ENCODE measurements at places on chromosomes 12 and 14. TPM values are rescaled to one million over a fixed set of nuclear protein-coding genes. Genes with fewer than 3 reads are reported as not detected.
A peak's percentile ranks its signal among the peaks of the same experiment; 100 is the strongest.

GRCh38 chr12:44819884-44820283 is 56.2 kb downstream of the NELL2 start:
- no peak overlapping the region for H3K27ac ChIP-seq
- H3K4me3 ChIP-seq, result no peak overlapping the region
- no peaks in the 10 kb centered on the region for H3K4me1 ChIP-seq
- H3K36me3 ChIP-seq, result no peaks in the 10 kb centered on the region
- DNase-seq, result no peak

GRCh38 chr12:122836027-122836921 is 1.0 kb downstream of the HIP1R start:
- peaks cover 36% of the 10 kb centered on the region for H3K4me1 ChIP-seq
- H3K4me3 ChIP-seq, result peak overlapping the region; percentile 69
- H3K27me3 ChIP-seq, result no peaks in the 10 kb centered on the region

- H3K4me1 ChIP-seq, result peaks cover 10% of the 10 kb centered on the region
- peak; percentile 60 for DNase-seq
- no peaks in the 10 kb centered on the region for H3K27me3 ChIP-seq
- H3K36me3 ChIP-seq, result no peaks in the 10 kb centered on the region
- H3K27ac ChIP-seq, result no peak overlapping the region
Observed at GRCh38 chr14:68444449-68445168, 348.3 kb downstream of the ZFP36L1 start.

DNA sequence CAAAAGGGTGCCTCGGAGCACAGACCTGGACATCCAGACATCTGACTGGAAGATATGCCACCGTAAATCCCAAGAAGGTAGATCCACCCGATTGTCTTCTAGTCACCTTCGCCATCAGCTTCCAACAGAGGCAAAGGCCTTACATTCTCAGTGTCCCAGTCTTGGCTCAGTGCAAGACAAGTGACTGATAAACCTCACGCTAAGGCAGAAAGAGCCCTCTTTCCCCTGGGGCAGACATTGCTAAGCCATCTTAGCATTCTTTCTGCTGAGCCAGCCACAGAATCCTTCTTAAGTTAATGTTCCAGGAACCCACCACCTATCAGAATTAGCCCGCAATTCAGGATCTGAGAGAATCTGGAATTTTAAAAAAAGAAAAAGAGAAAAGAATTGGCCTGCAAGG is 4.3 kb upstream of the PLEKHG6 start:
- no peaks in the 10 kb centered on the region for H3K36me3 ChIP-seq
- H3K4me3 ChIP-seq, result no peak overlapping the region
- no peak overlapping the region for H3K27ac ChIP-seq
- H3K4me1 ChIP-seq, result peaks cover 9% of the 10 kb centered on the region

- H3K27ac ChIP-seq, result no peak overlapping the region
- no peaks in the 10 kb centered on the region for H3K4me1 ChIP-seq
- DNase-seq, result no peak
- no peak overlapping the region for H3K4me3 ChIP-seq
Observed at GRCh38 chr12:66832997-66833396, 154.1 kb upstream of the GRIP1 start.

DNA sequence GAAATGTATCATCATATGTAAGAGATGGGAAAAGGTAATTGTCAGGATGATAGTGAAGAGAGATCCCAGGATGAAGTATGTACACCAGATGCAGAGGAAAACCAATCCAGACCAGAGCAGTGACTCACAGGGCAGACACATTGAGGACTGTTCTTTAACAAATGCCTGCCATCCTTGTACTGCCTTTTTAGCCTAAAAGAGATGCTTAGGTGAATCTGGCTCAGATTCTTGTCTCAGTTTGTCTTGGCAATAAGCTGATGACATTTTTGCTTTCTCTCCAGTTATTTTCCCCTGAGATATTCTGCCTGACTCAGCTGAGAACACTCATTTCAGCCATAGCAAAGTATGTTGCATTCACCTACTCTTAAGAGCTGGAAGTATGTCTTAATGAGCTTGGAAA is 405.3 kb upstream of the USP15 start:
- no peaks in the 10 kb centered on the region for H3K4me1 ChIP-seq
- H3K27me3 ChIP-seq, result no peaks in the 10 kb centered on the region
- DNase-seq, result no peak
- no peak overlapping the region for H3K4me3 ChIP-seq
- H3K27ac ChIP-seq, result no peak overlapping the region

STON2 gene
- 7.0 TPM for total RNA-seq

CCDC198 gene
- not detected for total RNA-seq

EXOC5 gene
- 52.7 TPM for total RNA-seq

DNA sequence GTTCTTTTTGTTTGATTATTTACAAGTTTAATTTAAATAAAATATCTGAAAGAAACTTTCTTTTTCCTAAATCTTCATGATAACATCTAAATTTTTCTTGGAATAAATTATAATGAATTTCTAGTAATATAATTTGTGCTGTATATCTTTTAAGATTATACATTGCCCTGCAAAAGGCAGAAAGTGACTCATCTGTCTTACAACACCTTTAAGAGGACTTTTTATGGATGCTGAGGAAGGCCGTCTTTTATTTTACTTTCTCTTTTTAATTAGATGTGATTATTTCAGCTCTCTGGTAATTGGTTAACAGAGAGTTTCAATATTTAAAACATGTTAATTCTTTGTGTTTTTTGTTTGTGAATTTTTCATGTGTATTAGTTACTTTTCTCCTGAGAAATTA is 598.4 kb downstream of the RPL10L start:
- no peak for DNase-seq
- no peaks in the 10 kb centered on the region for H3K36me3 ChIP-seq
- H3K4me1 ChIP-seq, result no peaks in the 10 kb centered on the region
- no peak overlapping the region for H3K4me3 ChIP-seq
- no peaks in the 10 kb centered on the region for H3K27me3 ChIP-seq

DNA sequence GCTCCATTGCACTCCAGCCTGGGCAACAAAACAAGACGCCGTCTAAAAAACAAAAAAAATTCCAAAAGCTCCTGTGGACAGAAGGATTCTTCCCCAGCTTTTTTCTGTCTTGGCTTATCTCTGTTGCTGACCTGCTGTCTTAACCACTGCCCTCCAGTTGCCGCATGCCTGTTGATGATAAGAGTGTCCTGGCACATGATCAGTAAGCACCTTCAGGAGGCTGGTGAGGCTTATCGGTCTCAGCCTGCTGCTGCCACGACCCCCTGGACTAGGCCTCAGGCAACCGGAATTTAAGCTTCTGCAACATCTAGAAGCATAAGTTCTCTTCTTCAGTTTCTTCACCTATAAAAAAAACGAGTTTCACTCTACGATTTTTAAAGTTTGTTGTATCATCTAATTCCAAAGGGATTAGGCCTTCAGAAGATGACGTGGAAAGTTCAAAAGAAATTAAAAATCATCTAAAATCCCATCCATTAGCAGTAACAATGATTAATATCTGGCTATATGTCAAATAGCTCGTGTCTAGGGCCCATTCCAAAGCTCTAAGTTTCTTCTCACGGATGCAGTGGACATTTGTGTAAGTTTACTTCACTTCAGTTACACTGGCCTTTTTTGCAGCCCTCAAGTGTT is 46.4 kb downstream of the RESF1 start:
- no peak overlapping the region for H3K4me3 ChIP-seq
- peaks cover 7% of the 10 kb centered on the region for H3K36me3 ChIP-seq
- H3K27me3 ChIP-seq, result no peaks in the 10 kb centered on the region
- DNase-seq, result no peak
- H3K4me1 ChIP-seq, result peaks cover 5% of the 10 kb centered on the region
- no peak overlapping the region for H3K27ac ChIP-seq

NEUROD4 gene
- not detected for total RNA-seq

GRCh38 chr12:11040162-11040561 is 9.0 kb upstream of the TAS2R31 start:
- no peaks in the 10 kb centered on the region for H3K4me1 ChIP-seq
- H3K27ac ChIP-seq, result no peak overlapping the region
- no peaks in the 10 kb centered on the region for H3K27me3 ChIP-seq
- no peak overlapping the region for H3K4me3 ChIP-seq
- no peak for DNase-seq
- no peaks in the 10 kb centered on the region for H3K36me3 ChIP-seq

GAS2L3 gene
- total RNA-seq, result 1.2 TPM

- no peak overlapping the region for H3K27ac ChIP-seq
- H3K4me3 ChIP-seq, result no peak overlapping the region
- no peaks in the 10 kb centered on the region for H3K27me3 ChIP-seq
- no peaks in the 10 kb centered on the region for H3K4me1 ChIP-seq
- DNase-seq, result no peak
Observed at GRCh38 chr14:65791191-65791981, 378.9 kb downstream of the FUT8 start.

GRCh38 chr14:34766606-34767005 is 52.2 kb upstream of the CFL2 start:
- no peak overlapping the region for H3K27ac ChIP-seq
- DNase-seq, result no peak
- no peak overlapping the region for H3K4me3 ChIP-seq
- H3K27me3 ChIP-seq, result no peaks in the 10 kb centered on the region

DNA sequence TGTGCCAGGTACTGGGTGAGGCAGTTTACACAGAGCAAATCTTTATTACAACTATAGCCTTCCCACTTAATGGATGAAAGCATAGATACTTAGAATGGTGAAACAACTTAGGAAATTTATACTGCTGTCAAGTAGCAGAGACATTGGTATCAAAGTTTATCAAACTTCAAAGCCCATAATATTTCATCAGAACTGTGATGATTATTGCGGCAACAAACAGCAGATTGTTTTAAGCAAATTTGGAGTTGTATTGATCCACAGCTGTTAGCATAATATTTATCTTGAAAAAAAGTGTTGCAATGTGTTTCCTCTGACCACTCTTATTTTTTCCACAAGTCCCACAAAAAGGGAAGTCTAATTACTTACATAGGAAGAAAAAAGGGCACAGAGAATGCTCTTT is 2.0 kb upstream of the SLCO1B3 start:
- no peaks in the 10 kb centered on the region for H3K36me3 ChIP-seq
- H3K4me3 ChIP-seq, result no peak overlapping the region
- DNase-seq, result no peak
- no peaks in the 10 kb centered on the region for H3K27me3 ChIP-seq
- no peak overlapping the region for H3K27ac ChIP-seq

DNA sequence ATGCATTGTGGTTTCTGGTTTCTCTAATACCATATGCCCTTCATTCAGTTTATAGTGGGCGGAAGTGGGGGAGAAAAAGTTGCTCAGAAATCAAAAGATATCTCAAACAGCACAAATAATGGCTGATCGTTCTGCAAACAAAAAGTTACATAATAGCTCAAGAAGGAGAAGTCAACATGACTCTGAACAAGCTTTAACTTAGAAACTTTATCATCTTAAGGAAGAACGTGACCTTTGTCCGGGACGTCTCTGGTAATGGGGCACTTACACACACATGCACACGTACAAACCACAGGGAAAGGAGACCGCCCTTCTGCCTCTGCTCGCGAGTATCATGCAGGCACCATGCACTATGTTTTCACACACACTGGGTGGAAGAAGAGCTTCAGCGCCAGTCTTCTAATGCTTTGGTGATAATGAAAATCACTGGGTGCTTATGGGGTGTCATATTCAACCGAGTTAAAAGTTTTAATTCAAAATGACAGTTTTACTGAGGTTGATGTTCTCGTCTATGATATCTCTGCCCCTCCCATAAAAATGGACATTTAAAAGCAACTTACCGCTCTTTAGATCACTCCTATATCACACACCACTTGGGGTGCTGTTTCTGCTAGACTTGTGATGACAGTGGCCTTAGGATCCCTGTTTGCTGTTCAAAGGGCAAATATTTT is 4.7 kb downstream of the FOS start:
- no peak overlapping the region for H3K4me3 ChIP-seq
- peaks cover 26% of the 10 kb centered on the region for H3K4me1 ChIP-seq
- H3K36me3 ChIP-seq, result peaks cover 20% of the 10 kb centered on the region
- DNase-seq, result no peak
- H3K27me3 ChIP-seq, result no peaks in the 10 kb centered on the region

GRCh38 chr12:89971880-89972279 is 263.2 kb upstream of the ATP2B1 start:
- H3K36me3 ChIP-seq, result no peaks in the 10 kb centered on the region
- peak; percentile 19 for DNase-seq
- no peaks in the 10 kb centered on the region for H3K27me3 ChIP-seq
- no peak overlapping the region for H3K27ac ChIP-seq
- H3K4me1 ChIP-seq, result no peaks in the 10 kb centered on the region
- no peak overlapping the region for H3K4me3 ChIP-seq

PTPRQ gene
- total RNA-seq, result 0.52 TPM

TAS2R31 gene
- total RNA-seq, result 1.6 TPM

SLC17A8 gene
- total RNA-seq, result not detected

DNA sequence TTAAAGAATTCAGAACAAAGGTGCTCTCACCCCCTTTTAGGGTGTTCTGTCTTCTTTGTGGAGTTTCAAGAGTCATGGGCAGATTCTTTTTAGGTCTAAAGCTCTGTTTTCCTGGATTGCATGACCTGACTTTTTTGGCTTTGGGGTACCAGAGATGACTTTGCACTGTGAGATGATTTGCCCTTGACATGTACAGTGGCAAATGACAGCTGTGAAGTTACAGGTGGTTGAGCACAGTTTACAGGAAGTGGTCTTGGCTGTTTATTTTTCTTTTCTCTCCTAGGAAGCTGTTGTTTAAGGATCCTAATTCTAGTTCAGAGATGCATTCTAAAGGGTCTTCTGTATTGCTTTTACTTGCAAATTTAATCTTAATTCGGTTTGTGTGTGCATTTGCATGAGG is 83.8 kb upstream of the METAP2 start:
- H3K27ac ChIP-seq, result no peak overlapping the region
- no peak for DNase-seq
- no peaks in the 10 kb centered on the region for H3K27me3 ChIP-seq
- H3K4me1 ChIP-seq, result peaks cover 5% of the 10 kb centered on the region

DNA sequence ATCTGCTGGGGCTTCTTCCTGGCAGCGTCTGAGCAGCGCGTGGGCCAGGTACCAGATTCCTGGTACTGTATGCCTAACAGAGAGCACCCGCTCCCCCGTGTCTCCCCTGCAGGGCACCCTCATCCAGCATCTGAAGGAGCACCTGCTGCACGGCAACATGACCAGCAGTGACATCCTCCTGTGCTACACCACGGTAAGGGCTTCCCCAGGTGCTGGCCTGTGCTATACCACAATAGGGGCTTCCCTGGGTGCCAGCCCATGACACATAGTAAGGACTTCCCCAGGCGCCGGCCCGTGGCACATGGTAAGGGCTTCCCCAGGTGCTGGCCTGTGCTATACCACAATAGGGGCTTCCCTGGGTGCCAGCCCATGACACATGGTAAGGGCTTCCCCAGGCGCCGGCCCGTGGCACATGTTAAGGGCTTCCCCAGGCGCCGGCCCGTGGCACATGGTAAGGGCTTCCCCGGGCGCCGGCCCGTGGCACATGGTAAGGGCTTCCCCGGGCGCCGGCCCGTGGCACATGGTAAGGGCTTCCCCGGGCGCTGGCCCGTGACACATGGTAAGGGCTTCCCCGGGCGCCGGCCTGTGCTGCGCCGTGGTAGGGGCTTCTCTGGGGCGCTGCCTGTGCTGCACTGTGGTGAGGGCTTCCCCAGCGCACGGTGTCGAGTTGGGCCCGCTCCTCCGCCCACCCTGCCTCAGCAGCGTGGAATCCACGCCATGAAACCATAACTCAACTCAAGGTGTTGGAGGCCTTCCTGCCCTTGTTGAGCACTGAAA is 49.3 kb downstream of the AACS start:
- H3K4me3 ChIP-seq, result no peak overlapping the region
- no peak overlapping the region for H3K27ac ChIP-seq
- no peak for DNase-seq
- no peaks in the 10 kb centered on the region for H3K27me3 ChIP-seq
- H3K36me3 ChIP-seq, result no peaks in the 10 kb centered on the region
